Mesenchymal stem cell (in vitro differentiated cells and primary cell): ENCODE measurements at places on chromosomes 1 and 21.

GRCh38 chr21:38430401-38430984 is 67.8 kb downstream of the ERG start:
- H3K27ac ChIP-seq, result no peak overlapping the region
- H3K27me3 ChIP-seq, result no peaks in the 10 kb centered on the region
- no peak overlapping the region for H3K4me3 ChIP-seq
- no peaks in the 10 kb centered on the region for H3K36me3 ChIP-seq
- no peak for DNase-seq

DNA sequence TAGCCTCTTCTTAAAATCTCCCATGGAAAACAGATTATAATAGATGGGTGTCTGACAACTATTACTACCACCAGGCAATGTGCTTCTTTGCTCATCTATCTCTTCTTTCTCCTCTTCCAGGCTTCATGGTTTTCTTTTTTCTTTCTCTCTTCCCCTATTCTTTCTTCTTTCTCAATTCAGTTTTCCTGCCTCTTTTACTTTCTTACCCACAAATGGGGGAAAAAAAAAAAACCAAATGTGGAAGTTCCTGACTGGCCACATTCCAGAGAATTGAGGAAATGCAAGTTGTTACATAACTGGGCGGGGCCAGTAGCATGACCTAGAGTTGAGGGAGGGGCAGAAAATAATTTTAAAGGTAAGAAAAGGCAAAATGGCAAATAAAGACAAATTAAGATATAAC is 10.9 kb upstream of the SMG7 start:
- no peak overlapping the region for H3K27ac ChIP-seq
- H3K4me1 ChIP-seq, result no peaks in the 10 kb centered on the region
- H3K27me3 ChIP-seq, result peaks cover 7% of the 10 kb centered on the region

GRCh38 chr1:242467556-242468145 is 56.8 kb downstream of the PLD5 start:
- no peaks in the 10 kb centered on the region for H3K4me1 ChIP-seq
- H3K27ac ChIP-seq, result no peak overlapping the region
- H3K36me3 ChIP-seq, result no peaks in the 10 kb centered on the region

DNA sequence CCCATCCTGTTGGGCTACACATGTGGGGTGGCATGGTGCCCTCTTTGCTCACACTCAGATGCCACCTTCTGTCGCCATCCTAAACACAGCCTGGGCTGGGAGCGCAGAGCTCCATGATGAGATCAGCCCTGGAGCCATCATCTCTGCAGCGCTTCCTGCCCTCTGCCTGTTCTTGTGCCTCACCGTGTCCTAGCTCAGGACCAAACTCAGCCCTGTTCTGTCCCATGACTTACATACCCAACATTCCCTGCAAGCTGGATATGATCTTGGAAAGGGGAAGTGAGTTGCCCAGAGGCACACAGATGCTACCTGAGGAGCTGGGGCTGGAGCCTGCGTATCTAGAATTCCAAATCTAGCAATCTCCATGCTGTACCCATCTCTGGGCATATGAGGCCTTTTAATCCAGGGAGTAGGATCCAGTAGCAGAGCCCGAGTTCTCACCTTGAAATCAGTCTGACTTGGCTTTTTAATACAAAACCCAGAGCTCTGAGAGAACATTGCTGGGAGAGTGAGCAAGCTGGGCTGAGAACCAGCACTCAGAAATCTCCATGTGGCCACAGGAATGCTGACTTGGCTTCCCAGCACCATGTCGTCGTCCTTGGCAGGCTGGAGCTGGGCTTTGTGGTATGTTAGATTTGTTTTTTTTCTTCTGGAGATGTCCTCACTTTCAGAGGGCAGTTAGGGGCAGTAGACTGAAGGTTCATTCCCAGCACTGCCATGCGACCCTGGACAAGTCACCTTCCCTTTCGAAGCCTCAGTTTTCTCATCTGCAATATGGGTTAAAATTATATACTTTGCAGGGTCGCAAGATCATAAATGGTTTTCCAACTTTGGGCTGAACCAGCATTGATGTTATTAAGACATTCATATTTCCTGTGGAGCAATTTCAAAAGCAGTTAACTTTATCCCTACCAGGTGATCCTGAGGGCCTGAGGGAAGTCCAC is 2.6 kb downstream of the ALPL start:
- H3K4me1 ChIP-seq, result peaks cover 40% of the 10 kb centered on the region
- peaks cover 50% of the 10 kb centered on the region for H3K27me3 ChIP-seq

DNA sequence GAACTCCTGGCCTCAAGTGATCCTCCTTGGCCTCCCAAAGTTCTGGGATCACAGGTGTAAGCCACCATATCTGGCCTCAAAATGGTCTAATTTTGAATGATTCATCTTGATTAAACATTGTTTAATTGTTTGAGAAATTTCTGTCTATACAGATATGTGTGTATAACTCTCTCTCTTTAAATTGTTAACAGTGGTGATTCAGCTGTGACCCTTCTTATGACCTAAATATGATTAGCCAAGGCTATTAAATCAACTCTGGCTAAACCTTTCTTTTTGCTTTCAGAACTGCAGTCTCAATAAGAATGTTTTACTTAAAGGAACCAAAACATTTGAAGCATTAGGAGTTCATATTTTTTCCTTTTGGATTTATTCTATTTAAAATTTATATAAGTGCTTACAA is 19.2 kb upstream of the B3GALT5 start:
- no peak overlapping the region for H3K4me3 ChIP-seq
- DNase-seq, result no peak
- no peak overlapping the region for H3K27ac ChIP-seq
- H3K36me3 ChIP-seq, result no peaks in the 10 kb centered on the region

- DNase-seq, result peak; percentile 78
- peaks cover 1% of the 10 kb centered on the region for H3K27me3 ChIP-seq
- no peak overlapping the region for H3K27ac ChIP-seq
- H3K36me3 ChIP-seq, result no peaks in the 10 kb centered on the region
Measured at GRCh38 chr1:231036416-231036815, 3.6 kb downstream of the FAM89A start.

GRCh38 chr1:201899683-201900429 is 11.2 kb downstream of the SHISA4 start:
- H3K27ac ChIP-seq, result no peak overlapping the region
- no peaks in the 10 kb centered on the region for H3K27me3 ChIP-seq
- DNase-seq, result no peak
- no peaks in the 10 kb centered on the region for H3K36me3 ChIP-seq
- peaks cover 22% of the 10 kb centered on the region for H3K4me1 ChIP-seq
- no peak overlapping the region for H3K4me3 ChIP-seq
